ENCODE measurements at places on chromosomes 3 and 15. TPM values are rescaled to one million over a fixed set of nuclear protein-coding genes. Genes with fewer than 3 reads are reported as not detected.

The SPPL2A gene
- total RNA-seq, result 53.8 TPM

The MINDY2 gene
- total RNA-seq, result 9.3 TPM

The ACKR2 gene
- total RNA-seq, result not detected

The SHC4 gene
- 2.5 TPM for total RNA-seq

The HYAL1 gene
- total RNA-seq, result 0.36 TPM

The PXYLP1 gene
- total RNA-seq, result 13.3 TPM

The POPDC2 gene
- total RNA-seq, result under 0.01 TPM

The EPHB1 gene
- 0.36 TPM for total RNA-seq

The CYP8B1 gene
- total RNA-seq, result not detected

The CASR gene
- total RNA-seq, result not detected

The SLC9A9 gene
- total RNA-seq, result 2.3 TPM

The MAPK6 gene
- 60.6 TPM for total RNA-seq

The SYNPR gene
- not detected for total RNA-seq

The KLHL6 gene
- not detected for total RNA-seq

The EPHA6 gene
- total RNA-seq, result not detected

The KLF15 gene
- 0.18 TPM for total RNA-seq

The UROC1 gene
- total RNA-seq, result not detected

The ATP8B4 gene
- total RNA-seq, result 0.54 TPM

The TGM5 gene
- total RNA-seq, result not detected

The SLC24A5 gene
- not detected for total RNA-seq

The GREM1 gene
- total RNA-seq, result 848 TPM

The CLRN1 gene
- not detected for total RNA-seq

The DUOXA2 gene
- total RNA-seq, result not detected

The CLEC3B gene
- 1.9 TPM for total RNA-seq

The SLC22A14 gene
- not detected for total RNA-seq

The IQCF5 gene
- not detected for total RNA-seq

The ZSCAN29 gene
- total RNA-seq, result 9.4 TPM

The CHD2 gene
- 71.4 TPM for total RNA-seq

The ZIC1 gene
- not detected for total RNA-seq

The GCNT3 gene
- not detected for total RNA-seq

The STARD9 gene
- total RNA-seq, result 3.2 TPM
